Naive thymus-derived CD8-positive, alpha-beta T cell (primary cell): ENCODE measurements at places on chromosomes 11 and 22. TPM values are rescaled to one million over a fixed set of nuclear protein-coding genes. Genes with fewer than 3 reads are reported as not detected.
A peak's percentile ranks its signal among the peaks of the same experiment; 100 is the strongest.

- H3K4me1 ChIP-seq: no peaks in the 10 kb centered on the region
- no peak overlapping the region for H3K4me3 ChIP-seq
- H3K27ac ChIP-seq: no peak overlapping the region
These were observed 808.7 kb downstream of the KCNA4 start for GRCh38 chr11:29208117-29208516.

- no peak overlapping the region for H3K4me3 ChIP-seq
- H3K4me1 ChIP-seq: no peaks in the 10 kb centered on the region
- H3K27me3 ChIP-seq: no peaks in the 10 kb centered on the region
- no peaks in the 10 kb centered on the region for H3K36me3 ChIP-seq
- H3K27ac ChIP-seq: no peak overlapping the region
These were observed 32.2 kb upstream of the GRIA4 start for GRCh38 chr11:105577641-105578040.

- peak overlapping the region; percentile 96 for H3K27ac ChIP-seq
- peak overlapping the region; percentile 97 for H3K4me3 ChIP-seq
- peaks cover 6% of the 10 kb centered on the region for H3K36me3 ChIP-seq
- no peaks in the 10 kb centered on the region for H3K27me3 ChIP-seq
- H3K4me1 ChIP-seq: peaks cover 15% of the 10 kb centered on the region
- no peak for DNase-seq
These were observed 808 bp upstream of the MSANTD2 start for GRCh38 chr11:124801014-124801413.

DNA sequence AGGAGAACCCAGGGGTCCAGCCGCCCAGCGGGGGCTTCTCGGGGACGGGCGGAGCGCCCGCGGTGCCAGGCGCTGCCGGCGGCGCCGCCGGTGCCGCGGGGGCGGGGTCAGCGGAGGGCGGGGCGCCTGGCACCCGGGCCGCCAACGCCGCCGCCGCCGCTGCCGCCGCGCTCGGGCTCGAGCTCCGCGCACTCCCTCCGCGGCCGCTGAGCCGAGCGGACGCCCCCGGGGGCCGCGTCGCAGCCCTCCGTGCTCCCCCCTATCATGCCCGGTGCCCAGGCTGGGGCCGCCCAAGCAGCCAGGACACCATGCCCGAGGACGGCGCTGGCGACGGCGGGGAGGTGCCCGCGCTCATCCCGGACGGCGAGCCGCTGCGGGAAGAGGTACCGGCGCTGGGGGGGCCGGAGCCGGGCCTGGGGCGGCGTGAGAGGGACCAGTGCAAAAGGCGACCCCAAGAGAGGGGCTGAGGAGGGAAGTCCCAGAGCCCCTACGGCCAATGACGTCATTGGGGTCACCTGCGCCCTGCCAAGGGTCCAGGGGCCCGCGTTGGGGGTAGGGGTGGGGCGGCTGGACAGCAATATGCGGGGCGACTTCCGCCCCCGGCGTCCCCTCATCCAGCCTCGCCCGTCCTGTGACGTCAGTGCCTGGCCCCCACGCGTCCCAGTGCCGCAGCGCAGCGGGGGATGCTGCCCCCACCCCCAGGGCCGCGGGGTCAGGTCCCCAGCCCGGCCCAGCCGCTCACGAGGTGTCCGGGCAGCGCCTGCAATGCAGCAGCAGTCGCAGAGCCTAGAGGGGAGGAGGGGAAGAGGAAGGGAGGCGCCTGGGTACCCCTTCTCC is at the start of gene TMEM151A:
TMEM151A (plus strand) TSS at position 189 of the 837 bp plus-strand sequence; CDS start at position 309, 120 bp downstream.
- peaks cover 41% of the 10 kb centered on the region for H3K4me1 ChIP-seq
- no peaks in the 10 kb centered on the region for H3K36me3 ChIP-seq
- peaks cover 2% of the 10 kb centered on the region for H3K27me3 ChIP-seq
- DNase-seq: no peak

- H3K27me3 ChIP-seq: no peaks in the 10 kb centered on the region
- DNase-seq: no peak
- H3K4me1 ChIP-seq: peaks cover 43% of the 10 kb centered on the region
These were observed 86.8 kb downstream of the PRMT3 start for GRCh38 chr11:20474176-20474881.

GRCh38 chr11:78248191-78248590 is 59.5 kb downstream of the USP35 start:
- H3K4me3 ChIP-seq: no peak overlapping the region
- no peaks in the 10 kb centered on the region for H3K36me3 ChIP-seq
- no peaks in the 10 kb centered on the region for H3K27me3 ChIP-seq
- peaks cover 4% of the 10 kb centered on the region for H3K4me1 ChIP-seq
- H3K27ac ChIP-seq: no peak overlapping the region
- no peak for DNase-seq

GRCh38 chr11:10387206-10388083 is 67.6 kb upstream of the AMPD3 start:
- no peaks in the 10 kb centered on the region for H3K36me3 ChIP-seq
- no peaks in the 10 kb centered on the region for H3K4me1 ChIP-seq
- peaks cover 35% of the 10 kb centered on the region for H3K27me3 ChIP-seq
- DNase-seq: no peak
- H3K27ac ChIP-seq: no peak overlapping the region

- H3K36me3 ChIP-seq: no peaks in the 10 kb centered on the region
- H3K4me1 ChIP-seq: no peaks in the 10 kb centered on the region
- DNase-seq: no peak
- H3K4me3 ChIP-seq: no peak overlapping the region
These were observed 71.6 kb upstream of the SLC5A12 start for GRCh38 chr11:26793487-26793886.

- no peak for DNase-seq
- H3K36me3 ChIP-seq: no peaks in the 10 kb centered on the region
- H3K4me1 ChIP-seq: peaks cover 7% of the 10 kb centered on the region
- H3K4me3 ChIP-seq: no peak overlapping the region
These were observed 101.0 kb downstream of the USP35 start for GRCh38 chr11:78289552-78290292.

GRCh38 chr11:62013537-62014476 is 46.4 kb upstream of the FTH1 start:
- H3K4me3 ChIP-seq: no peak overlapping the region
- H3K27me3 ChIP-seq: peaks cover 2% of the 10 kb centered on the region
- no peaks in the 10 kb centered on the region for H3K36me3 ChIP-seq
- no peaks in the 10 kb centered on the region for H3K4me1 ChIP-seq

DNA sequence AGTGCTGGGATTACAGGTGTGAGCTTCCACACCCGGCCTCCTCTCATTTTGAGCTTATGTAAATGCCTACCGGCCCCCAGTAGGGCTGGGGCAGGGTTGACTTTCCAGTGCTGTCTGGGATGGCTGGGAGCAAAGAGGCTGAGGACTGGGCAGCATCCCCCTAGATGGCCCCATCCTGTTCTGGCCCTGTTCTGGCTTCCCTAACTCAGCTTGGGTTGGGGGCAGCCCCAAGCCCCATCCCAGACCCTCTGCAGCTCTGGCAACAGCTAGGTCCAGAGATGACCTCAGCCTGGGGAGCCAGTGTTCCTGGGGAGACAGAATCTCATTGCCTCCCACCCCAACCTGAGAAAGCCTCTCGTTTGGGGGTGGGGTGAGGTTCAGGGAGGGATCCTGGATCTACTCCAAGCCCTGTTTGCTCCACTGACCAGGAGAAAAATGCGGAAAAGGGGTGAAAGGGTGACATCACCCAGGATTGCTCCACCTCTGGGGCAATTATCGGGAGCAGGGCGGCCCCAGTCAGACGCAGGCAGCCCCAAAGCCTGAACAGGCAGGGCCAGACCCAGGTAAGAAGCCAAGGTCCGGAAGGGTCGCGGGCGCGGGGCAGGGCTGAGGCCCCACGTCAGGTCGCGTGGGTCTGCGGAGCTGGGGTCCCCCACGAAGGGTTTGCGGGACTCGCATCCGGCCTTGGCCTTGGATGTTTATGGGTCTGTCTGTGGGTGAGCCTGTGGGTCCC is at the start of gene PNPLA2:
PNPLA2 (plus strand) TSS at position 519 of the 733 bp plus-strand sequence. CDS start 805 bp downstream, outside the sequence.
- peaks cover 20% of the 10 kb centered on the region for H3K4me1 ChIP-seq
- peaks cover 4% of the 10 kb centered on the region for H3K36me3 ChIP-seq
- no peaks in the 10 kb centered on the region for H3K27me3 ChIP-seq
- no peak for DNase-seq
- H3K27ac ChIP-seq: peak within 1 kb of the TSS; percentile 92
- H3K4me3 ChIP-seq: peak within 1 kb of the TSS; percentile 91

- no peak overlapping the region for H3K27ac ChIP-seq
- H3K27me3 ChIP-seq: no peaks in the 10 kb centered on the region
- DNase-seq: no peak
These were observed 183.0 kb downstream of the LUZP2 start for GRCh38 chr11:24679821-24680351.

DNA sequence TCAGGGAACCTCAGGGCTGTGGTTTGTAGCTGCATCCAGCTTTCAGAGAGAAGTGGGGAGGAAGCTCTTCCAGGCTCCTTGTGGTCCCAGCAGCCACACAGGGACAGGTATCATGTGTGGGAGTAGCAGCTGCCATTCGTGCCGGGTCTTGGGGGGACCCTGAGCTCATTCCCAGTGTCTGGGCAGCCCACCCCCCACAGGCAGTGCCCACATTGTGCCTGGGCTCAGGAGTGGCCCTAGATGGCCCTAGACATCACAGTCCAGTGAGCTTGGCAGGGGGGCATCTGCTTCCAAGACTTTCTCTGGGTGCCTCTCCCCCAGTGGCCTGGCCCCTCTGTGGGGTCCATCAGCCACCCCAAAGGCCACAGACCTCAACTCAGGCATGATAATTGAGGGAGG is 619.7 kb downstream of the BRD1 start:
- H3K27ac ChIP-seq: no peak overlapping the region
- no peak for DNase-seq
- peaks cover 19% of the 10 kb centered on the region for H3K27me3 ChIP-seq
- no peaks in the 10 kb centered on the region for H3K36me3 ChIP-seq
- H3K4me1 ChIP-seq: no peaks in the 10 kb centered on the region
- H3K4me3 ChIP-seq: no peak overlapping the region

- DNase-seq: no peak
- no peak overlapping the region for H3K4me3 ChIP-seq
- no peak overlapping the region for H3K27ac ChIP-seq
- no peaks in the 10 kb centered on the region for H3K4me1 ChIP-seq
- peaks cover 15% of the 10 kb centered on the region for H3K27me3 ChIP-seq
These were observed 115.4 kb upstream of the NAV2 start for GRCh38 chr11:19597206-19597605.

Gene CCDC117
- 16.6 TPM for total RNA-seq

Gene ANGPTL5
- total RNA-seq: not detected

Gene TMEM121B
- total RNA-seq: 0.08 TPM

Gene SPATA19
- total RNA-seq: not detected

Gene JRKL
- 13.4 TPM for total RNA-seq

Gene MAPK11
- total RNA-seq: 1.2 TPM
